NAMALWA (cell line): ENCODE measurements at places on chromosomes 4 and X.

GRCh38 chr4:163070023-163070422 lies 96.7 kb downstream of the NAF1 start:
- no peak for DNase-seq

- no peak for DNase-seq
Measured at GRCh38 chr4:41157009-41157408, 57.3 kb downstream of the APBB2 start.

DNA sequence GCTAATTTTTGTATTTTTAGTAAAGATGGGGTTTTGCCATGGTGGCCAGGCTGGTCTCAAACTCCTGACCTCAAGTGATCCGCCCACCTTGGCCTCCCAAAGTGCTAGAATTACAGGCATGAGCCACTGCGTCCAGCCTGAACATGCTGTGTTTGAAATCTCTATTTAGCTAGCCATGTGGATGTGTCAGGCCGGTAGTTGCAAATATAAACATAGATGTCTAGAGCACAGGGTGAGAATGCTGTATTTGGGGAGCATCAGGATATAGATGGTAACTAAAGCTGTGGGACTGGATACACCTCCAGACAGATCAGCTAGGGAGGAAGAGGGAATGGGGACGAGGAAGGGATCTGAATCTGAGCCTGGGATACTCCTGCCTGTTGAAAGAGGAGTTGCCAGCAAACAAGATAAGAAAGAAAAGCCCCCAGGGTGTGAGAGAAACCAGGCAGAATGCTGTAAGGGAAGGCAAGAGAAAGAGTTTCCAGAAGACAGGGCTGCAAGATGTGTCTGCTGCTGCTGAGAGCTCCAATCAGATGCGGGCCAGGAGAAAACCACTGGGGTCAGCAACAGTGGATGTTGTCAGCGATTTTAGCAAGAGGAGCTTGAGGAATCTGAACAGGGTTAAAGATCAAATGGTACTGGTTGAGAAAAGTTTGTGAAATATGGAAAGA lies 177.4 kb downstream of the PALLD start:
- DNase-seq: no peak

DNA sequence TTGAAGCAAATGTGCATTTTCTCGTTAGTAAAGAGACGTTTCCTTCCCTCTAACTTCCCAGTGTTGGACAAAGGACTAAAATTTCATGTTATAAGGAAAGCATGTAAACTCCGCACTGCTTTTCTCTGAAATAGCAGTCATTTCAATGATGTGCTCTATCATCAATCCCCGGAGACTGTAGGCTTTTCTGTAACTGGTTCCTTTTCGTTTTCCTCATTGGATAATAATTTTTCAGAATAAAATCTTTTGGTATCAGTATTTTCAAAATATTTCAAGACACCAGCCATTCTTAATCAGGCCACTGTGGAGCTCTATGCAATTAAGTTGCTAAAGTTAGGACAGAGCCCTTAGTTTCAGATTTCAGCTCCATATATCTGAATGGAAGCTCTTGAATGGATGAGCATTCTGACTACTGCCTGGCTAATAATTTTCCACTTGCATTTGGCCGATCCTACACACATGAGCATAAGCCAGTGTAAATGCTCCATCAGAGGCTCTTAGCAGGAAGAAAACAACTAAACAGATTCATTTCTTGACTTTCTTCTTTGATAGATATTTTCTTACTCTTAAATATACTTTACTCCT lies 157.7 kb downstream of the CHIC2 start:
- no peak for DNase-seq
